Stimulated activated CD8-positive, alpha-beta memory T cell treated with anti-CD3 and anti-CD28 coated beads, Interleukin-4, amount 100 ng/mL, for 1 hour (primary cell): ENCODE measurements at places on chromosomes 1 and 21.

- DNase-seq: no peak
Measured at GRCh38 chr1:163205513-163205912, 2.8 kb upstream of the RGS5 start.

- no peak for DNase-seq
Measured at GRCh38 chr1:100461222-100461621, 76.7 kb upstream of the GPR88 start.

DNA sequence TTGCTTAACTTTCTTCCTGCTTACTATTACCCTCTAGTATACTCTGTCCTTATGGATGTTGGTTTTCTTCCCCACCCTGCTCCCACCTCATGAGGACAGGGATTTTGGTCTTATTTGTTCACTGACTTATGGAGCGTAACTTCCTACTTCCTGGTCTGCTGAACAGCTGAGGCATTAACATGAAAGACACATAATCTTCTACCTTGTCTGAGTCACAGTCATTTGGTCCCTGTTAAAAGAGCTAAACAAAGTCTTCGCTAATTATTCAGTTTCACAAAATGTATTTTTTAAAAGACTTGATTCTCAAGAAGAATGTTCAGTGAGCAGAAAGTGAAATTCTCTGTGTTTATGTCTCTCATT lies 18.5 kb downstream of the RNASEL start:
- no peak for DNase-seq

GRCh38 chr21:39575775-39576174 lies 37.0 kb upstream of the B3GALT5 start:
- no peak for DNase-seq

DNA sequence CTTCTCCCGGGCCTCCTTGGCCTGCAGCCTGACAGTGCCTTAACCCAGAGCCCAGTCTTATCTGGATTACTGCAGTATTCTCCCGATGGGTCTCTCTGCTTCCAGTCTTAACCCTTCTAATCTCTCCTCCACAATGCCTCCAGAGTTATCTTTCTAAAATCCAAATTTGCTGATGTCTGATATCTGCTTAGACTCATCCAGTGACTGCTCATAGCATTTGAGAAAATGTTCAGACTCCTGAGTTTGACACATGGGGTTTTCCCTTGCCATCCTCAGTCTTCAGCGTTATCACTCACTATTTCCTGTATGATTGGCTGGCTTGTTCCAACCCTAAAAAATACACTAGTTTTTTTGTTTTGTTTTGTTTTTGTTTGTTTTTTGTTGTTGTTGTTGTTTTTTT lies 102.0 kb downstream of the FMN2 start:
- no peak for DNase-seq

DNA sequence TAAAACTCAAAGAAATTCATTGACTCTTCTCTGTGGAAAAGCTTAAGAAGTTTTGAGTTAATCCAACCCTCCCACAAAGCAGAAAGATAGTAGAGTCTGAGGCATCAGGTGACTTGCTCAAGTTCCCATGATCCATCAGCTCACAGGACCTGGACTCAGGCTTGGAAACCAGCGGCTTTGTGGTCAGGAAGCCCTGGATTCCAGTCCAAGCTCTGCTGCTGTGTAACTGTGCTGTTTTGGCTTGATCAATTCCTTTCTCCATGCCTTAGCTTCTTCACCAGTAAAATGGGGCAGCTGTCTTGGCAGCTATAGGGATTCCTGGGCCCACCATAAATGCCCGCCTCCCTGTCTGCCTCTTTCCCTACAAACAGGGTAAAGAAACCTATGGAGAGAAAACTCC lies 180.2 kb downstream of the HIVEP3 start:
- DNase-seq: no peak

DNA sequence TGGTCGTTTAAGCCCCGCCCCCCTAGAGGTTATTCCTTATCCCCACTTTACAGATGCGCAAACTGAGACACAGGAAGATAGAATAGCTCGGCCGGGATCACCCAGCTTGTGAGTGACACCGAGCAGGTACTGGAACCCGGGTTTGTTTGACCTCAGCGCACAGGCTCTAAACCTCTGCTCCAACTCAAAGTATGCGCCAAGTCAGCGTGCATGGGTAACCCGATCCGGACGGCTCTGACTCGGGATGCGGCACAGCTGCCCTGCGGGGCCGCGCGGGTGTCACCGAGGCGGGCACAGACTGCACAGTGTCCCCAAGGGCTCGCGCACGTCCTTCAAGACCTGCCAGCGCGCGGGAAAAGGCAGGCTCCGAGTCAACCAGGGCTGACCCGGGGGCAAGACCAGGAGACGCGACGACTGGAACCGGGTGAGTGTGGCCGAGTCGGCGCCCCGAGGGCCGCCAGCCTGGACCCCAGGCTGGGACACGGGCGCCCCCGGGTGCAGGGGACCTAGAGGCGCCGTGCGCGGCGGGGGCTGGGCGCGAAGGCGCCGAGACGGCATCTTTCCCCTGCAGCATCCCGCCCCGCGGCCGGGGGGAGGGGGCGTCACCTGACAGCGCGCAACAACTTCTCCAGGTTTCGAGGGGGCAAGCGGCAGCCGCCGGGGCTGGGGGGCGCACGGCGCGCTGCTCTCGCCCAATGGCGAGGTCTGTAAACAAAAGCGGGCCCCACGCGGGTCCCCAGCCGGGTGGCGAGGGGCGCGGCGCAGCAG lies 101.9 kb upstream of the SOD1 start:
- no peak for DNase-seq

DNA sequence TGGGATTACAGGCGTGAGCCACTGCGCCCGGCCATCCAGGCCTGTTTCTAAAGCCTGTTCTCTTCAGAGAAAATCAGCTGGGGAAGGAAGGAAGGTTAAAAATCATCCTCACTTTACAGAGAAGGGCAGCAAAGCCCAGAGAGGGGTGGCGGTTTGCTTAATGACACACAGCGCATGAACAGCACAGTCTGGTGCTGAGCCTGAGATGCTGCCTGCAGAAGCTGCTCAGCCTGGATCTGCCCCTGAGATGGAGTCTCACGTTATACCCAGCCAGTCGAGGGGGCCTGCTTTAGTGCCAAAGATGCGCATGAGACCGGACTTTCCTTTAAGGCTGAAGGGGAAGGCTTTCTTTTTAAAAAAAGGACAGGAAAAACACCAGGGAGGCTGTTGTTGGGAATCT lies 21.3 kb downstream of the HTR6 start:
- DNase-seq: no peak

GRCh38 chr21:38196036-38196435 lies 60.8 kb upstream of the KCNJ15 start:
- DNase-seq: no peak

DNA sequence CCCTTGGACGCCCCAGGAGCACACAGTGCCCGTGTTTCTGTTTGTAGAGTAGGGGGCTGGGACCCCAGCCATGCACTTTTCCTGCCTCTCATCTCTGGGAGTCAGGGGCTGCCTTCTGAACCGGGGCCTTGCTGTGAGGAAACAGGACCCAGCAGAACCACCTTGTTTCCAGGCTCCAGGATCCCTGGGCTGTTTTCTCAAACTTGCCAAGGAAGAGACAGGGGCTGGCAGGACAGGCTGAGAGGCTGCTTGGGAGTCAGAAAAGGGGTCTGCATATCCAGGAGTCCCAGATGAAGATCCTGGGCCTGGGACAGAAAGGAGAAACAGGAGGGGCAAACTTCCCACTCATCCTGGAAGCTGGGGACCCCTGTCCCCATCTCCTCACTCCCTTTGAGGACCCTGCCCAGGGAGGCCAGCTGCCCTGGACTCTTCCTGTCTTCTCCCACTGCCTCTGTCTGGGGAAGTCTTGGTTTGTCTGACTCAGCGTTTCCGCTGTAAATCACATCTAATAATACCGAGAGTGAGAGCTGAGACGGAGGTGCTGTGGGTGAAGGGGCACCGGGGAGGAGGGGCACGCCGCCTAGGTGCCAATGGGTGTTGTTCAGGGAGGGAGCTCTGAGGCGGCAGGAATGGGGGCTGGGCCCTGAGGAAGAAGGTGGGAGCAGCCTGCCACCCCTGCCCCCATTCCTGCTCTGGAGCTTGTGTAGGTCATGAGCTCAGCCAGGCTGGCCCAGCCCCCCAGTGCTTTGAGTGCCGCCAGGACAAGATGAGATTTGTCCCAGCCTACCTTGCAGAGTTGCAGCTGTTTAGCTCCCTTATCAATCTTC lies 16.7 kb downstream of the POU3F1 start:
- DNase-seq: no peak

DNA sequence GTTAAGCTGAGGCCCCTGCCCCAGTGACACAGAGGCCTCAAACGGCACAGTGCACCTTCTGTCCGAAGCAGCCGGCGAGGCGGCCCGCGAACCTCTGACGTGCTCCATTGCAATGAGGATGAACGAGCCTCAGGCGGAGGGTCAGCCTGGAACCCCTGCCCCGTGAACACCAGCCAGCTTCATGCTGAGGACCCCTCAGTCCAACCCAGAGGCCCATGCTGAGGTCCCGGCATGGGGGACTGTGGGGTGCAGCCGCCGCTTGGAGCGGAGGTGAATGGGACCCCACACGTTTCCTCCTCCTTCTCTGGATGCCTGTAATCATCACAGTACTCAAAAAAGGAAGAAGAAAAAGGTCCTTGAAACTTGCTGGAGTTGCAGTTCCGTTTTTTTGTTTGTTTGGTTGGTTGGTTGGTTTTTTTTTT lies 62.1 kb downstream of the PRKCZ start:
- DNase-seq: no peak

- DNase-seq: no peak
Measured at GRCh38 chr1:64956733-64957441, 9.5 kb downstream of the JAK1 start.

DNA sequence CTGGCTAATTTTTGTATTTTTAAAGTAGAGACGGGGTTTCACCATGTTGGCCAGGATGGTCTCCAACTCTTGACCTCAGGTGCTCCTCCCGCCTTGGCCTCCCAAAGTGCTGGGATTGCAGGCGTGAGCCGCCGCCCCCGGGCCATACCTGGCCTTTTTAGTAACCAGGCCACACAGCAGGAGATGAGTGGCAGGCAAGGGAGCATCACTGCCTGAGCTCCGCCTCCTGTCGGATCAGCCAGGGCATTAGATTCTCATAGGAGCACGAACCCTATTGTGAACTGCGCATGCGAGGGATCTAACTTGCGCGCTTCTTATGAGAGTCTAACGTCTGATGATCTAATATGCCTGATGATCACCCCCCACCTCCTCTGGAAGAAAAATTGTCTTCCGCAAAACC lies 308.7 kb upstream of the PRMT6 start:
- DNase-seq: no peak

GRCh38 chr1:110049801-110050601 lies 15.6 kb downstream of the STRIP1 start:
- no peak for DNase-seq

- DNase-seq: no peak
Measured at GRCh38 chr1:76219366-76219818, 144.8 kb downstream of the ST6GALNAC3 start.

DNA sequence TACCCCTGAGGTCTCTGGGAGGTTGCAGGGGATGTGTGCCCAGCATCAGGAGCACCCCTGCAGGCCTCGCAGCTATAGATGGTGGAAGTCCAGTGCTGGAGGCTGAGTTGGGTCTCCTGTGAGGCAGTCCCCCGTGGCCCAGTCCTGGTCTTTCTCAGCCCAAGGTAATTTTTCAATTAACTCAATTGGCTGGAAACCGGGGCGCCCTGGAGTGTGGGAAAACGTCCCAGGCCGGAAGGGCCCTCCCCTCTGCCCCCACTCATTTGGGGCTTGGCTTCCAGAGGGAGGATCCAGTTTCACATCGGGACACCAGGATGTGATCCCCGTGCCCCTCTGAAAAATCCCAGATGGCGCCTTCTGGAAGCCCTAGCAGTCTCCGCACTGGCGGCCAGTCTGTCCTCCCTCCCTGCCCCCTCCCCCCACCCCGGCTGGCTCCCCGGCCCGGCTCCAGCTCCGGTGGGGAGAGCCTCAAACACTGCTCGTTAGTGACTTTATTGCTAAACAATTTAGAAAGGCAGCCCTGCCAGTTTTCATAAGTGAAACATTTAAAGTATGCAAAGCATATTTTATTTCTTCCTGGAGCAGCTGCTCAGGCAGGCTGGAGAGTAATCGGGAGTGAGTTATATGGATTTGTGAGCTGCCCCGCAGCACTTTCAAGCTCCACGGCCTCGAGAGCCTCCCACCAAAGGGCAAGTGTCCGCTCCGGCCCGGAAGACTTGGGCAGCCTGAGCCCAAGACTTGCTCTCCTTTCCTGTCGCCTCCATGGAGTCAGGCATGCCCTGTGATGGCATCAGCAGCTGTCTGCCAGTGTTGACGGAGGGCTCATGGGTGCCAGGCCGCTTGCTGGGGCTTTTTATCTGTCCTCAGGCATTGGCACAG lies 208.2 kb upstream of the TMEM51 start:
- no peak for DNase-seq

- DNase-seq: no peak
Measured at GRCh38 chr1:227416156-227416830, 98.0 kb upstream of the CDC42BPA start.

- no peak for DNase-seq
Measured at GRCh38 chr21:28489821-28490350, 502.8 kb downstream of the LTN1 start.

DNA sequence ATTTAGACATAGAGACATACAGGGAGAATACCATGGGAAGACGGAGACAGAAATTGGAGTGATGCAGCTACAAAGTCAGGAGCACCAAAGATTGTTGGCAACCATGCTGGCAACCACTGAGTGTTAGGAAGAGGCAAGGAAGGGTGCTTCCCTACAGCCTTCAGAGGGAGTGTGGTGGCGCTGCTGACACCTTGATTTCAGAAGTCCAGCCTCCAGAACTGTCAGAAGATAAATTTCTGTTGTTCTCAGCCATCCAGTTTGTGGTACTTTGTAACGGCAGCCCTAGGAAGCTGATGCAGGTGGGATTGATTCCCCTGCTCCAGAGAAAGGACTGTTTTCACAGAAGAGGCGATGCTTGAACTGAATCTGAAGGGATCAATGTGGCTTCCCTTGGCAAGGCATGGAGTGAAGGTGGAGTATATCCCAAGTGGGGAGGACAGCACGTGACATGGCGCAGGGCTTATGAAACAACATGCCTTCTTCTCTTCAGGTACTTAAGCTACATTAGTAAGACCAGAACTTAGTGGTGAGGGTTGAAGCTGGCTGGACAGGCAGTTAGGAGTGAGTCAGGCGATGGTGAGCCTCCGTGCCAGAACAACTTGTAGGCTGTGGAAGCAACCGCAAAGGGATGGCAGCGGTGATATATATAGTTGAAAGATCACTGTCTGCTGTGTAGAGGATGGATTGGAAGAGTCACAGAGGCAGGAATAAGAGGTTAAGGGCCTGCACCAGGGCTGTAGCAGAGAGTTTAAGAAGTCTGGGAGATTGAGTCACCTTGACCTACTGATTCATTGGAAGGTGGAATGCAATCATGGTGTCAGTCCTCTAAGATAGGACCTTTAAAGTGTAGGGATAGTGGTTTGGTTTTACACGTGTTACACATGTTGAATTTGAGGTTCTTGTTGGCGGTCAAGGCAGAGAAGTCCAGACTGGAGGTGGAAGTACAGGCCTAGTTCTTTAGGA lies 2.1 kb downstream of the LEPR start:
- DNase-seq: no peak

- no peak for DNase-seq
Measured at GRCh38 chr1:43742026-43742425, 34.7 kb downstream of the ST3GAL3 start.

- no peak for DNase-seq
Measured at GRCh38 chr1:209412036-209412435, 171.5 kb upstream of the CAMK1G start.

GRCh38 chr1:223175032-223175431 lies 32.0 kb upstream of the TLR5 start:
- no peak for DNase-seq
